ENCODE measurements at places on chromosomes 4 and X.

DNA sequence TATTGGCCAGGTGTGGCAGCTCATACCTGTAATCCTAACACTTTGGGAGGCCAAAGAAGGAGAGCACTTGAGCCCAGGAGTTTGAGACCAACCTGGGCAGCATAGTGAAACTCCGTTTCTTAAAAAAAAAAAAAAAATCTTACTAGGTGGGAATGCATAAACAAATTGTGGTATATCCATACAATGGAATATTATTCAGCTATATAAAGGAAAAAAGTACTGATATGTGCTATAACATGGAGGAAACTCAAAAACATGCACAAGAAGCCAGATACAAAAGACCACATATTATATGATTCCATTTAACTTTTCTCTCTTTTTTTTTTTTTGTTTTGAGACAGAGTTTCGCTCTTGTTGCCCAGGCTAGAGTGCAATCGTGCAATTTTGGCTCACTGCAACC, 13.5 kb upstream of the BCORL1 start:
- DNase-seq: no peak

- peak; percentile 38 for DNase-seq
These were observed 99.1 kb downstream of the SNCA start for GRCh38 chr4:89737888-89738287.

DNA sequence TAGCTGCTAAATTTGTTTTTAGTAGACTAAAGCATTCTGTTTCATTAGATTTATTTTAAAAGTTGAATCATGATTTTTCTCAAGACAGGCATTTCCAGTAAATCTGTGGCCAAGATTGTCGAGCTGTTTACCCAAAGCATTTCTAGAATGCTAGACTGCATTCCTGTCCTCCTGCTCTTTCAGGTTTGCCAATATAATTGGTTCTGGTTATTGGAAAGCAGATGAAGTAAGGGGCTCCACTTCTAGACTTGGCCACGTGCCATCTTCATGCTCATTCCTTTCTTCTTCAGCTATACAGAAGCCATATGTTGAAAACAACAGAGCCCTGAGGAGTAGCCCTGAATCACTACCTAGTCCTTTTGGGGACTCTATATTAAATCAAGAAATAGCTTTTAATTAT, 62.5 kb downstream of the PGRMC2 start:
- no peak for DNase-seq

GRCh38 chrX:107674480-107675364, 46.4 kb downstream of the PRPS1 start:
- no peak for DNase-seq

GRCh38 chr4:762211-763190, 56.9 kb downstream of the PCGF3 start:
- DNase-seq: no peak

Data from NCI-H1417 (cell line).